CD4-positive, alpha-beta T cell (primary cell): ENCODE measurements at places on chromosomes 6 and 20.

DNA sequence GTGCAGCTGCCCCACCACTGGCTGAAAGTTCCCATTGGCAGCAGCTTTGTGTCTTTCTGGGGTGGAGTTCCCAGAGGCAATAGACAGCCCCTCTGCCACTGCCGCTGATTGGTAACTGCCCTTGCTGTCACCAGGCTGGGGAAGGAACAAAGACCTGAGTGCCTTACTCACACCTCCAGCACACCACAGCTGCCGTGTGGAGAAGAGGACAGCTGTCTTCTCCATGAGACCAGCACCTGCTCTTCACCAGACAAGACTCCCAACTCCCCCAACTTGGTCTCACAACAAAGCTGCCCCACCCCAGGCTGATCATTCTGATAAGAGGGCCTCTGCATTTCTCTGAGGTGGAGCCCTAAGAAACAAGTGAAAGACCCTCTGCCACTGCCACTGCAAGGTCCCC lies 39.7 kb upstream of the PTCHD4 start:
- DNase-seq, result no peak

DNA sequence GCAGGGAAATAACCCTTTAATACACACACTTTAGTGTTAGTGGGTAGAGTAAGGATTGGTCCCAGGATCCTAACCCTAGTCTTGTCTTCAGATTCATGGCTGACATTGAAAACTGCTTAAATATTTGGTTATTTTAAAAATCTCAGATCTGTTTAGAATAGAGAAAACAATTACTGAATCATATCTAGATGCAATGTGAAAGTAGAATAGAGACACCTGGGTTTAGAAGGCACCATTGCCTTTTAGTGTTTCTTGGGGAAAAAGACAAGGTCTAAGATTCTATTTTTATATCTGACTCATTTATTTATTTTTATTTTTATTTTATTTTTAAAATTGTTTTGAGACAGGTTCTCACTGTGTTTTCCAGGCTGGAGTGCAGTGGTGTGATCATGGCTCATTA lies 6.0 kb downstream of the DDX43 start:
- DNase-seq, result no peak

DNA sequence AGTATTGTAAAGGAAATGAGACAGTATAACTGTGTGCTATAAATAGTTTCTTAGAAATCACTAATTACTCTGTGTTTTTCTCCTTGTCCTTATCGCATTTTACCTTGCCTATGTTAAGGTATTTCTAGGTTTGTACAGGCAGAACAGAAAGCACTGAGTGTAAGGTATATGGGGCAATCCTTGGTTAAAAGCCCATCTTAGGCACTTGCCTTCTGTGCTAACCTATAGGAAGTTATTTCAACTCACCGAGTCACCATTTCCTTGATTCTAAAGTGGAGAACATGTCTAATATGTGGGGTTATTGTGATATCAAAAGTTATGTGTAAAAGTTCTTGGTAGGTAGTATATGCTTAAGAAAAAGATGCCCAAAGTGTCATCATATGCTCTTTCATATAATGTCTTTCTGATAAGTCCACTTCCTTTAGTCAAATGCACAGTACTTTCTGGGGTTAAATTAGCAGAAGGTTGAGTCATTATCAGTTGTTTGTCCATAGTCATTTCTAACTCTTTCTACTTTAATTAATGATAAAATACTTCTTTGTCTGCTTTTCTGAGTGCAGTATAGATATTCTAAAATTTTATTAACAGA lies 276.4 kb downstream of the UTRN start:
- no peak for DNase-seq

DNA sequence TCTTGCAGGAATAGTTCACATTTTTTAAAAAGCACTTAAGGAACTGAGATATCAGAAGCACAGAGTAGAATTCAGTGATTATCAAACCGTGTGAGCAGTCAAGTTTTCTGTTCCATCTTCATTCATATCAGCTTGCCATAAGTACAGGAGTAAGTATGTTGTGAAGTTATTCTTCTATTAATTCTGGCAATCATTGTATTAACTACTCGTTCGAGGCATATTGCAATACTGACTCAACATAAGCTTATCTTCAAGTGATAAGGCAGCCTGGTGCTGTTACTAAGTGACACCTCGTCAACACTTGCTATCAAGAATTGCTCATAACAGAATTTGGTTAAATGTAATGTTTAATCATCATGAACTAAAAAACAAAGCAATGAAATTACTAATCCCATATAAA lies 75.7 kb upstream of the SNX9 start:
- DNase-seq, result no peak

GRCh38 chr20:21125072-21125848 lies 622 bp upstream of the KIZ start:
- DNase-seq, result no peak

DNA sequence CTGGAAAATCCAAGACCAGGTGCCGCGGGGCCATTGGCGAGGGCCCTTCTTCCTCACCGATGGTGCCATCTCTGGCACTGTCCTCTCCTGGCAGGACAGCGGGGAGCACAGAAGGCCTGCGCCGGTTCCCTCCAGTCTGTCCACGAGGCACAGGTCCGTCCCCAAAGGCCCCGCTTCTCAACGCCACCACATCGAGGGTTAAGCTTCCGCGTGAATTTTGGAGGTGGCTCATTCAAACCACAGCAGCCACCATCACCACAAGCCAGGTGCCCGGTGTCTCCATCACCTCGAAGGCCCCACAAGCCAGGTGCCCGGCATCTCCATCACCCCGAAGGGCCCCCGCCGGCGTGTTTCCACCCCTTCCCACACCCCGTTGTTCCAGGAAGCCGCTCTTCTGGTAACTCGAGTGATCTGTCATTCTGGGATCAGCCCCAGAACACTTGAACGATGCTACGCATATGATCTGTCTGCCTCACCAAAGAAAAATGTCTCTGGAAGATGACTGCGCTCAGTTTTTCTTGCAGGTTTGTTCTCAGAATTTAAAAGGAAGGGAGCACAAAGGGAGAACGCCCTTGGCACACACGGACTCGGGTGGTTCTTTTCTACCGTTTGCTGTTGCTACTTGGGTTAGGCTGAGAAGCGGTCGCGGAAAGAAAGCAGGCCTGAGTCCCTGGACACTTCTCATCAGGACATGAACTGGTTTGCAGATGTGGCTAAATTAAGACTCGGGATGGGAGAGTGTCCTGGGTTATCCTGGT lies 9.9 kb upstream of the KIF25 start:
- no peak for DNase-seq

GRCh38 chr6:10332111-10332510 lies 82.8 kb downstream of the TFAP2A start:
- no peak for DNase-seq

- peak; percentile 44 for DNase-seq
Measured at GRCh38 chr6:3228046-3228671, 706 bp upstream of the TUBB2B start.
